ENCODE measurements at places on chromosomes 5 and 9.

GRCh38 chr9:18058564-18059442, 415.1 kb upstream of the ADAMTSL1 start:
- no peak for DNase-seq

GRCh38 chr9:28821240-28821639, 1248.0 kb upstream of the C9orf72 start:
- no peak for DNase-seq

GRCh38 chr9:3027210-3027609, 183.3 kb upstream of the PUM3 start:
- no peak for DNase-seq

DNA sequence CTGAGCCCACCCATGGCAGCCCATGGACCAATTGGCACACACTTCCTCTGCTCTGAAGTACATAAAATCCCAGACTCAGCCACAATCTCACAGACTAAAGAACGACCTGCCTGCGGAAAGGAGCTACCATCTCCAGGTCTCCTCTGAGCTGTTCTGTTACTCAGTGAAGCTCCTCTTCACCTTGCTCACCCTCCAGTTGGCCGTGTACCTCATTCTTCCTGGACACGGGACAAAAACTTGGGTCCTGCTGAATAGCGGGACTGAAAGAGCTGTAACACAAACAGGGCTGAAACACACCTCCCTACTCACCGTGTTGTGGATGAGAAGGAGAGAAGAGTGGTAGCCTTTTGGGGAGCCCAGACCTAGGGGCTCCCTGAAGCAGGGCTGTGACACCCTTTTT, 128.7 kb downstream of the GAS1 start:
- no peak for DNase-seq

- DNase-seq: no peak
Measured at GRCh38 chr9:97480749-97481148, 20.7 kb upstream of the TMOD1 start.

GRCh38 chr9:31336841-31337240, 1047.6 kb upstream of the ACO1 start:
- no peak for DNase-seq

DNA sequence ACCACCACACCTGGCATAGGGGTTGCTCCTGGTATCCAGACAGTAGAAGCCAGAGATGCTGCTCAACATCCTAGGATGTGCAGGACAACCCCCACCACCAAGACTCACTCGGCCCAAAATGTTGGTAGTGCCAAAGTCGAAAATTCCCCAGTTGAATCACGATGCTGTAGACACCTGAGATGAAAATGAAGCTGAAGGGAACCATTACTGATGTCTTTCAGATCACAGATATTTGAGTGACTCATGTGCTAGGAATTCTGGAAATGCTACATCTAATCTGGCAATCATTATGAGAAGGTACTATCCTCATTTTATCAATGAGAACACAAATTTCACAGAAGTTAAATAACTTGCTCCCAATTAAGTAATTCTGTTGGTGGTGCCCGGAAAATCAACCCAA, 21.0 kb upstream of the UBE2QL1 start:
- peak; percentile 9 for DNase-seq

GRCh38 chr5:113283558-113283957, 151.2 kb downstream of the TSSK1B start:
- DNase-seq: no peak

DNA sequence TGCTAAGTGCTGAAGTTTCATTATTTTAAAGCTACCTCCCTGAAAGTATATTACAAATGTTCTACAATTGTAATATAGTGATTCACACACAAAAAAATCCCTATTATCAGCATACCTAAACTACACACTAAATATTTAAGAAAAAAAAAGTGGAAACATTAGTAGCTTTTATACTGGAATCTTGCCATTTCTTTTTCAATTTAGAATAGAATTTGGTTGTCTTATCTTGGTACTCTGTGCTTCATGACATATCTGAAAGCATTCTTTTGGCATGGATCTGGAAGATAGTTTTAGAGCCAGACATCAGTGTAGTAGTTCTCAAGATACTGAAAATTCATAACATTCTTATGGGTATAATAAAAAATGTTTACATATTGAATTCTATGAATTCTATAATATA, 35.0 kb downstream of the SLC1A3 start:
- DNase-seq: no peak

GRCh38 chr9:71962328-71962727, 50.9 kb downstream of the C9orf85 start:
- no peak for DNase-seq

DNA sequence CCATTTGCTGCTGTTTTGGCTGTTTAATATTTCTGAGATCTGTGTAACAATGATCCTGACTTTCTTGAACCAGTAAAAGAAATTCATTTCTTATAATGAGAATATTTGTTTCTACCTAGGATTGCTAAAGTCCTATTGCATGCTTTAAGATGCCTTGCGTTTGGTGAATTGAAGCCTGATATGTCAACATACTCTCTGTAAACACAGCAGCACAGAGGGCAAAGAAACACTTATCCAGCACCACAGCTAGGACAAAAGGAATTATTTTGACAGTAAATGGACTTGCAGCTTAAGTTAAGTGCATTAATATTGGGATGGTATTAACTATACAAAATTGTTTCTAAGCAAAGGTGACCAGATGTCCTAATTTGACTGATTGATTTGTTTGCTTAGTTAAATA, 2031.2 kb upstream of the CDH6 start:
- DNase-seq: no peak

DNA sequence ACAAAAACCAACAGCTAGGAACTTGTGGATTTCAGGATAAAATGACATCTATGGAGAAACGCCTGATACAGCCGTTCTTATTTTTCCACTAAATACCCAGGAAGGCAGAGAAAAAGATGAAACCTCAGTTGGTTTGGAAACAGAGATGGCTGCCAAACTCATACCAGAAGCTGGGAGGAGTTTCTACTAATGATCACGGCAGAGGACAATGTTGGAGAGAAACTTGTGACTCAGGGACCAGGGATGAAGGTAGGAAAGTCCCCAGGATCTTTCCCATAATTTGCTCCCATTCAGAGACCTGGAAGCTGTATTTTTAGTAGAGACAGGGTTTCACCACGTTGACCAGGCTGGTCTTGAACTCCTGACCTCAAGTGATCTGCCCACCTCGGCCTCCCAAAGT, 187.1 kb upstream of the IER5L start:
- DNase-seq: no peak

DNA sequence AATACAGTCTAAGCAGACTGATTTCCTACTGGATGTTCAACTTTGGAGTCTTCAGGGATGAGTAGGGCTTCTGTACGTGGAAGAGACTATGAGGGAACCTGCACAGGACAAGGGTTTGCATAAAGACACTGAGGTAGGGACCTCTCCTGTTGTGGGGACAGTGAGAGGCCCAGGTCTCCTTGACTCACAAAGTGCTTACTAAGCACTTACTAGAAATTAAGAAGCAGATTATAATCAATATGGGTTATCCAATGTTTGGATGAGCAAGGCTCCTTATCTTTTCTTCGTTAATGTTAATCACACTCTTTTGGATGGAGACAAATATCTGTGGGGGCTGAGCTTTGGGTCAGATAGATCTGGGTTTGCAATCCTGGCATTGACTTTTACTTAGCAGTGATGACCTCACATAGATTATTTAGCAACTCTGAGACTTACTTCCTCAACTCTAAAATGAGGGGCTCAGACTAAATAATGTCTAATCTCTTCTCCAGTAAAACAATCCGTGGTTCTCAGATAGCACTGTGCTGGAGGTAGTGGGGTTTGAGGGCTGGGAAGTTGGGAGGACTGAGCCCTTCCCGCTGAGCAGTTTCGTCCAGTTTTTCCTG, 45.9 kb downstream of the PDCD1LG2 start:
- no peak for DNase-seq

- DNase-seq: no peak
Measured at GRCh38 chr5:88116396-88116795, 152.2 kb downstream of the TMEM161B start.

DNA sequence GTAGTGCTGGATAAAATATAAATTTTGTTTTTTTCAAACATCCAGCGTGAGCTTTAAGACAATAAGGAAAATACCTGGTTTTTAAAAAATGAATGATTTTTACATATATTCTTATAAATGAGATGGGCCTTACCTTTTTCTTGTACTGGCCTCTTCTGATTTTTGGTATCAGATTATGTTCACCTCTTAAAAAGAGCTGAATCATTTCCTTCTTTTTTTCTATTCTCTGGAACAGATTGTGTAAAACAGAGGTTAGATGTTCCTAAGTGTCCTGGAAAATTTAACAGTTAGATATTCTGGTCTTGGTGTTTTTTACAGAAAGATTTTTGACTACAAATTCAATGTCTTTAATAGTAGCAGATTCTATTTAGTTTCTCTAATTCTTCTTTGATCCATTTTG, 74.6 kb downstream of the NDUFAF2 start:
- DNase-seq: peak; percentile 15

GRCh38 chr5:172910828-172911627, 48.2 kb upstream of the RPL26L1 start:
- peak; percentile 85 for DNase-seq

- no peak for DNase-seq
Measured at GRCh38 chr9:35829764-35830096, 702 bp downstream of the TMEM8B start.

DNA sequence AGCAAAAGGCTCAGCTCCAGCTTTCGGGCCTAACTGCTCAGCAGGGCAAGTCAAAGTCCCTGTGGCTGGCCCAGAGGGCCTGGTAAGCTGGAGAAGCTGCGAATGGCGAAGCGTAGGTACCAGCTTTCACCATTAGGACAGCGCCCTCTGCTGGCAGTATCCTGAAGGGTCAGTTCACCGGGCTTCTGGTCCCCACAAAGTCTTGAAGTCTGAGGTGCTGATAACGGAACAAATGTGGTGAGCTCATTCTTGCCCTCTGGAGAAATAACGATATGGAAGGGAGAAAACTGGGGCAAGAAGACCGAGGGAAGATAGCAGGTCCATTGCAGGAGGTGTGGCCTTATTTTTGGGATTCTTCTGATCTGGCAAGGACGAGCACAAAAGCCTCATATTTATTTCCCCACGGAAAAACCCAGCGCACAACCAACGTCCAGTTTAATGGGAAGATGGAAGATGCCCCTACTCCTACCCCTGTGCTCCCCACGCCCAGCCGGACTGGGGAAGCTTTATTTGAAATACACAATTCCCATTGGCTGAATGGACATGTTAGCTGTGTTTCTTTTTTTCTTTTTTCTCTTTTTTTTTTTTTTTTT, 7.2 kb downstream of the SOWAHA start:
- peak; percentile 93 for DNase-seq

DNA sequence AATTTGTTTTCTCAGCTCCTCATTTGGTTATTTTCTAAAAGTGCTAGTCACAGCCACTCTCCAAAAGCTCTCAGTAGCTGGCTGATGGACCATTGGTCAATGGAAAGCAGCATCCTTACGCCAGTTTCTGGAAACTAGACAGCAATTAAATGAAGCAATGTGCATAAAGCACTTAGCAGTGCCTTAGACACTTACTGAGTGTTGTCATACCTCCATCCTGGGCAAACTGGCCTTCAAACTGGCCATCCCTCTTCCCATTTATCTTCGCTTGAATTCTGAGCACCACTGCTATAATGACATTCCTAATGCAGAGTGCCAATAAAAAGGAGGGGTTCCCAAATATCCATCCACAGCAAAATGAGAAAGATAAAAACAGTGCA, 209.2 kb downstream of the ENC1 start:
- DNase-seq: no peak

DNA sequence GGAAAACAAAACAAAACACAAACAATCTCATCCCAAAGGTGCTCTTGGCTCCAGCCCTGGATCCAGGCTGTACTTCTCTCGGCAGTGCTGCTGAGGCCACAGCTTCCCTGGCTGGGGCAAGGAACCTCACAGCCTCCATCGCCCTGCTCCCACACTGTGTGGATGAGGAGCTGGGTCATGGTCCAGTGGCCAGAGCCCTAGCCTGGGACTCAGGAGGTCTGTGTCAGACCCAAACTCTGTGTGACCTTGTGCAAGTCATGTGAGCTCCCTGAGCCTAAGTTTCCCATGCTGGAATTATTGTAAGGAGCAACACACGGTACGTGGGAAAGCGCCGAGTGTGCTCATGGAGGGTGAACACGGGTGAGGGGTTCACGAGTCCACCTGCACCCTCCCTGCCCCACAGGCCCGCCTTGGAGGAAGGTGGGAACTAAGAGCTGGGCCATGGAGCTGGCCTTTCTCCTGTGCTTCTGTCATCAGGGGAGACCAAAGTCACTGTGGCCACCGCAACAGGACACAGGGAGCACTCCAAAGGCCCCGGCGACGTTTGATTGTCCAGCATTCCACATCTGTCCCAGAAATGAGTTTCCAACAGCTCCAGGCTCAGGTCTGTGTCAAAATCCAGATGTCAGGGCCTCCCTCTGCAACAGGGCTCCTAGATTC, 26.2 kb upstream of the SMU1 start:
- no peak for DNase-seq

DNA sequence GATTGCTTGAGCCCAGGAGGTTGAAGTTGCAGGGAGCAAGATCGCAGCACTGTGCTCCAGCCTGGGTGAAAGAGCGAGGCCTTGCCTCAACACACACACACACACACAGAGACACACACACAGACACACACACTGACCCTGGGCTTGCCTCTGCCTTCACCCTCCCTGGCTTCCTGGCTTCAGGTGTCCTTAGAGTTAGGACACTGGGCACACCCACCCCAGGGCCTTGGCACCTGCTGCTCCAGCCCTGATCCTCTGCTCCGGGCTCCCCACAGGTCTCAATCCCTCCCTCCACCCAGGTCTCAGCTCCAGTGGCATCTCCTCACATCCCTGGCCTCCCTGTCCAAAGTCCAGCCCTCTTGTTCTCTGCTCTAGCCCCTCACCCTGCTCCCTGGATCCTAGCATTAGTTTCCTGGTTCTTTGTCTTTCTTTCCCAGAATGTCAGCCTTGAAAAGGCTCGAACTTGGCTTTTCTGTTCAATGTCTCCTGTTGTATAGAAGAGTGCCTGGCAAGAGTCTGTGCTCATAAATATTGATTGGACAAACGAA, 212.9 kb downstream of the C9orf50 start:
- no peak for DNase-seq

DNA sequence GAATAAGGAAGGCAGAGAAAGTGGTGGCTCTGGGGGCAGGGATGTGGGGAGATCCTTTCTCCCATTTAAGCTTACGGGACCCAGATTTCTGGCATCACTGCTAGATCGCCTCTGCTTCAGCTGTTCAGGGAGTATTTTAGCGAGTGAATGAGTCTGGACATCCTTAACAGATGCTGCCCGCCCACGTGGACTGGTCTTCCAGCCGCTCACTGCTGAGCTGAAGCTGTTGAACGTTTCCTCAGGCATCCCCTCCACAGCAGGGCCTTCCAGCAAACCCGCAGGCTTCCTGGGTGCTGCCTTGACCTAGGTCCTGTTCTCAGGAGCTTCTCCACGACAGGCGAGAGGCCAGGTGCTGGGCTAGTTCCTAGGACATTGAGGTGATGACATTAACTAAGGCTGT, 144.4 kb upstream of the EFNA5 start:
- no peak for DNase-seq

- DNase-seq: no peak
Measured at GRCh38 chr5:74995926-74996325, 56.4 kb downstream of the GCNT4 start.

GRCh38 chr9:108637340-108637739, 218.4 kb downstream of the ACTL7B start:
- no peak for DNase-seq

Measured in ELR (cell line).